ENCODE measurements at places on chromosomes 3 and 15. TPM values are rescaled to one million over a fixed set of nuclear protein-coding genes. Genes with fewer than 3 reads are reported as not detected.

The MUC4 gene
- not detected for total RNA-seq

The FSTL1 gene
- total RNA-seq, result 765 TPM

The THSD4 gene
- 50.9 TPM for total RNA-seq

The CAPN7 gene
- total RNA-seq, result 47.3 TPM

The PGBD4 gene
- total RNA-seq, result 1.6 TPM

The WDR93 gene
- 0.49 TPM for total RNA-seq
